IMR-90 (cell line): ENCODE measurements at places on chromosomes 4 and X. TPM values are rescaled to one million over a fixed set of nuclear protein-coding genes. Genes with fewer than 3 reads are reported as not detected.

GRCh38 chrX:129606918-129607317, 47.8 kb downstream of the APLN start:
- peak; percentile 36 for DNase-seq

DNA sequence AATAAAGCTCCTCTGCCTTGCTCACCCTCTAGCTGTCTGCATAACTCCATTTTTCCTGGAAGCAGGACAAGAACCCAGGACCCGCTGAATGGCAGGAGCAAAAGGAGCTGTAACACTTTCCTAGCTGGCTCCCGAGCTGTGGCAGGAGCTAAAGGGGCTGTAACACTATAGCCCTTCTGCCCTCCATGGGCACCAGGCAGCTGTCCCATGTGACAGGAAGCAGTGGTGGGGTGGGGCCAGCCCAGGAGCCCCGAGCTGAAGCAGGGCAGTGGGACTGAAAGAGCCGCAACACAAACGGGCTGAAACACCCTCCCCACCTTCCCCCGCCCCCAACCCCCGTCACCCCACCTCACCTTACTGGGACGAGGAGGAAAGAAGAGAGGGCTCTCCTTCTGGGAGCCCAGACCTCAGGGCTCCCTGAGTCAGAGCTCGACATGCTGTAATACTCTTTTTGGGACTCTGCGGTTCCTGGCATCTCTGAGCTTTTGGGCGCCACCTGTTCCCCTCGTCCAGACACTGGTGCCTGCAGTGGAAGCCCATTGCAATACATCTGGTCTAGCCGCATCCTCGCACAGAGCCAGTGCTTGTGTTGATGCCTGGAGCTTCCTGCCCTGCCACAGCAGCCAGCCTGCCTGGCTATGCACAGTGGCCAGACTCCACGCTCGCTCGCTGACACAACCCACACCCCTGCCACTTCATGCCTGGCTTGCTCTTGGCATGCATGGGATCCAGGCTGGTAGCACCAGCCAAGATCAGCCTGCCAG, 39.4 kb downstream of the PPM1K start:
- no peak for DNase-seq

DNA sequence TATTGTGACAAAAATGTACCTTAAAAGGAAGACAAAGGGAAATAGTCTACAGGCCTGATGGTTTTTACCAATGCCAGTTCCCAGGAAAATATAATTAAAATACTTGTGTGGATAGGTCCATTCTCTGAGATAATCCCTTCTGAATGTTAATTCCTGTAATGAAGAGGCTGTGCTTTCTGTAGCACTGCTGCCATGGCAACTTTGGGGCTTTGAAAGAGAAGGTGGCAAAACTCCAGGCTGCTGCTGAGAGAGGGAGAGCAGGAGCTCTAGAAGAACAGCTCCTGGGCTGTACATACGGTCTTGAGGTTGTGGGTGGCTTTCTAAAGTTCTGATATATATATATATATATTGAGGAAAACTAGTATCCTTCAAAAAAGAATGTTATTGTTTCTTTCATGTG, 125.4 kb downstream of the PDLIM5 start:
- DNase-seq: peak; percentile 67

DNA sequence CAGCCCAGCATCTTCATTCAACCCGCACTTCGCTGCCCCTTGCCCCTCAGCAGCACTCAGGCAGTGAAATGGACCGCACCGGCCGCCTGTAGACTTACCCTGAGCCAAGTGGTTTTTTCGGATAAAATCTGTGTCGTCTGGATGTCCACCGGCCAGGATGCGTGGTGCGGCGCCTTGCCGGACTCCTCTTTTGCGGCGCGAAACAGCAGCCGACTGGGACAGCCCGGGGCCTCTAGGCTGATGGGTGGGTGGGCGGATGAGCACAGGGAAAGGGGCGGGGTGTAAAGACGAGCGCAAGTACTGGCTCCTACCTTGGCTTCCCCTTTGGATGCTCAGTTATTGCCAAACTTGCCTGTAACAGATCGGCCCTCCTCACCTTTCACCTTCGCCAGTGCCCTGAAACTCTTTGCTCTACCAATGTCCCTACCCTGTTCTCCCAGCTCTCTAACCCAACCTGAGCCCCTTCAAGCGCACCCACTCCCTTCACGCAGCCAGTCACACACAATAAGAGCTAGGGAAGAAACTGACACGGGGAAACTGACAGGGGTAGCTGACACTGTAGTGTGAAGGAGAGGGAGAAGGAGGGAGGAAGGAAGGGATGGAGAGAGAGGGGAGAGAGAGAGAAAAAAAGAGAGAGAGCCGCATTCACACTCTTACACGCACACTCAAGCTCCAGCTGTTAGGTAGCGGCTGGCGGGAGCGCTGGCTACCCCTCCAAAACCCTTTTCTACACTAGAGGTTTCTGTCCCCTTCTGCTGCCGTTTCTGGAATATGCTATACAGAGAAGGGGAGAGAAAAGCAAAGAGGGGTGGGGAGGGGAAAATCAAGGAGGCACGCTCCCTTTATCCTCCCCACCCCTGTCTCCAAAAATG, 559 bp downstream of the TRPC5 start:
- no peak for DNase-seq

GRCh38 chr4:53941331-53941730, 123.1 kb downstream of the CHIC2 start:
- DNase-seq: no peak

DNA sequence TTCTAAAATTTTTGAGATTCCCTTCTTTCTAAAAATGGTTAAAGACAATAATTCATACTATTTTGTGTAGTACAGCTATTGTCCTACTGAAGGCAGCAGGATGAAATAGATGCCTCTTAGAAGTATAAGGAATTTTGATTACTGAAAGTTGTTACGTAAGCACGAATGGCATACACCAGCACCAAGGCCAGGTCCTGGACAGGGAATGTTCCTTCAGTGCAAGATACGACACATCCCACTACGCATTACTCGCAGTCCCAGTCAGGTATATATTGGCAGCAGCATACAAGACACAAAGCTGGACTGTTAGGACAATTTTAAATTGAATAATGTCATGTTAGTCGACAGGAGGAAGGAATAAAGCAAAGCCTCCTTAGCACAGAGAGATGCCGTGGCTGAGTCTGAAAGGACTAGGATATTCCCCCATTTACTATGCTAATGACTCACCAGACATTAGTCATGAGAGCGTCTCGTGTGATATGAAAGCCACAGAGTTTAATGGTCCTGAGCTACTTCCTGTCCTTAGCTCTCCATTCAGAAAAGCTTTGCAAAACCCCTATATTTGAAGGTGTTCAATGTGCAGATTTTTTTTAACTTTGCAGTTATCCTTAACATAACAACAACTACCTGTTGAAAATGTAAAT, 504.3 kb downstream of the FAM133A start:
- DNase-seq: no peak

GRCh38 chrX:16664074-16664473, 14.1 kb downstream of the S100G start:
- peak; percentile 67 for DNase-seq

DNA sequence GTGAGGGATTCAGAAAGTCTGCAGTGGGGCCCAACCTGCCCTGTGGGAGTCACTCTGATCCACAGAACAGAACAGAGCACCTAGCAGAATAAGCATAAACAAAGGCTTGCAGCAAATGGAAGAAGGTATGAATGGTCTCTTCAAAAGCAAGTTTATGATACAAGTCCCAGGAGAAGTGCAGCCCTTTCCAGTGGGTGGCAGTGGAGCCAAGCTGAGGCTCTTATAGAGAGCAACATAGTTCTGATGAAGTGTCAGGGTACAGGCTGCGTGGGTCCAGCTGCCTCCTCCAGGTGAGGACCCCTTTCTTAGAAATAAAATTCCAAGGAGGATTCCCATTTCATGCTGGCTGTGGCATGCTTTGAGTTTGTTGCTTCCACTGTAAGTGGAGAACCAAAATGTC, 88.8 kb upstream of the PAK3 start:
- no peak for DNase-seq

DNA sequence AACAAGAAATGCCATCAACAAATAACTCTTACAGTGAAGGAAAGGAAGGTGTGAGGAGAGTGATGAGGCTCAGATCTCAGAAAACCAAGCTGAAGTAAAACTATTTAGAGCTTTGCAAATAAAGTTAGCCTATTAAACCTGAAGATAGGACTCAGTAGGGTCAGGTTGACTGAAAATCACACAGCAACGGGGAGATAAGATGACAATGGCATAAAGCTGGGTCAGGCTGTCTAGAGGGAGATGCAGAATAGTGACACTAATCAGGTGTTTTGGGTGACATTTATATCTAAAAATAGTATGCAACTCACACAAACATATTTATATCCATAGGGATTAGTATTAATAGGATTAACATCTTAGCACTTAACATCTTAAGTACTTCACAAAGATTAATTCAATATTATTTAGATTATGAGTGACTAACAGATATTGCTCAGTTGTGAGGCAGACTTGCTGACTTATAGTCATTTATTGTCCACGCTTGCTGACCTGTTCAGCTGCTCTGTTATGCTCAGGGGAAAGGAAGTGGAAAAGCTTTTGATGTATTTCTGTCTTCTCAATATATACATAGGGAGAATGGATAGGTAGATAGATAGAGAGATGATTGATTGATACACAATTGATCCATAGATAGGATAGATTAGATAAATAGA, 130.7 kb upstream of the GUCY1A1 start:
- no peak for DNase-seq

DNA sequence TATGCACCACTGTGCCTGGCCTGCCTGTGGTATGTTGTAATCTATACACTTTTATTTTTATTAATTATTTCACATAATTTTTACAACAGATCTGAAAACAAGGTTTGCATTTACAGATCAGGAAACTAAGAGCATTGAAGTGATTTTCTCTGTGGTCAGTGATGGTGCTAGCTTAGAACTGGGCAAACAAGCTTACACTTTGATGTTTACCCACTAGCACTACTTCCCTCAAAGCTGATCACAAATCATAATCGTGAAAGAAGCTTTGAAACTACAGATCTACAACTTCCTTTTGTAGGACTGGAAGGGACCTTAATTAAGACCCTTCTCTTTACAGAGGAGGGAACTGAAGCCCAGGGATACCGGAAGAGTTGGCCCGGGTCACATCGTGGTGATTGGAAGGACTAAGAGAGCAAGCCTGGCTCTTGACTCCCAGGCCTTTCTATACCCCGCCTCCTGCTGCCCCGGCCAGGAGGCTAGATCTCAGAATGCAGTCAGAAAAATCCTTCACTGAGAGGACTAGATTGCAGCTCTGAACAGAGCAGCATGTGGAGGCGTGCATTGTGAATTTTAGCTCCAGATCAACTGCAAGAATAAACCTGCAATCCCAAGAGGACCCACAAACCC, 93.7 kb upstream of the ZNF827 start:
- DNase-seq: no peak

GRCh38 chr4:152455311-152455710, 80.6 kb downstream of the FBXW7 start:
- DNase-seq: no peak

DNA sequence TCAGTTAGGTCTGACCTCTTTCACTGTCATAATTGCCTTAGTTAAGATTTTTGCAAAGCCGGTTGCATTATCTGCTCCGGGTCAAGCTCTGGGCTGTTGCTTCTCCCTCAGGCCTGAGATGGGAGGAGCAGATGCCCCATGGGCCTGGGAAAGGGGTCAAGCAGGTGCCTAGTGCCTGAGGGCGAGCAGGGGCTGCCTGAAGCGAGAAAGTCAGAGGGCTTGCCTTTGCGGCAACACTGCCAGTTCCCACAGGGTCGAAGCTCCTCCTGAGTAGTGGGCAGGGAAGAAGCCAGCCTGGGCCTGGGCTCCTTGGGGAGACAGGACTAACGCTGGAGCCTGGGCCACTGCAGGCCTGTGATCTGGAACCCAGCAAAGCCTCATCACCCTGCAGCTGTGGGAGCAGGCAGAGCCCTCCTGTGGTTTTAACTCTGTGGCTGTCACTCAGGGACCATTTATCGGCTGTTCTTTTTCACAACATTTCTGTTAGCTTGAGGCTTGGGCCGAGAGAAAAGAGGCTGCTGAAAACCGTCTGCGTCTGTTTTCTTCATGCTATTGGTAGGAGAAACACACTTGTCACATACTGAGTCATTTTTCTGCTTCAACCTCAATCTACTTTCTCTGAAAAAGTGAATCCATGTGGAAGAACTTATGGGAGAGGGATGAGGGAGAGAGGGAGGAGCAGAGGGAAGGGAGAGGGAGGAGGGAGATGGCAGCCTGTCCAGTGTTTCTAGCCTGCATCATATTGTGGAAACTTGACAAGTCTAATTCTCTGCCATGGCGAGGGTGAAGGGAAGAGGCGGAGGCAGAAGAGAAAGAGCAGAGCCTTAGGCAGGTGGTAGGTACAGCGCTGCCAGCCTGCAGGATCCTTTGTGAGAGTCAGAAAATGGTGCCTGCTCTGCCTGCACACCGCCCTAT, 68.4 kb downstream of the RHOH start:
- no peak for DNase-seq

DNA sequence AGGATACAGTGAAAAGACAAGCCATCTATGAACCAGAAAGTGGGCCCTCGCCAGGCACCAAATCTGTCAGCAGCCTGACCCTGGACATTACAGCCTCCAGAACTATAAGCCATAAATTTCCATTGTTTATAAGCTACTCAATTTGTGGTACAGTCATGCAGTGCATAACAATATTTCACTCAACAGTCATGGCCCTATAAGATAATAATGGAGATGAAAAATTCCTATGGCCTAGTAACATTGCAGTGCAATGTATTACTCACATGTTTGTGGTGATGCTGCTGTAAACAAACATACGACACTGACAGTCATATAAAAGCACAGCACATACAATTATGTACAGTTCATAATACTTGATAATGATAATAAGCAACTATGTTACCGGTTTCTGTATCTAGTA, 17.1 kb upstream of the TLR1 start:
- peak; percentile 61 for DNase-seq

GRCh38 chrX:93637591-93637990, 35.8 kb downstream of the NAP1L3 start:
- DNase-seq: no peak

DNA sequence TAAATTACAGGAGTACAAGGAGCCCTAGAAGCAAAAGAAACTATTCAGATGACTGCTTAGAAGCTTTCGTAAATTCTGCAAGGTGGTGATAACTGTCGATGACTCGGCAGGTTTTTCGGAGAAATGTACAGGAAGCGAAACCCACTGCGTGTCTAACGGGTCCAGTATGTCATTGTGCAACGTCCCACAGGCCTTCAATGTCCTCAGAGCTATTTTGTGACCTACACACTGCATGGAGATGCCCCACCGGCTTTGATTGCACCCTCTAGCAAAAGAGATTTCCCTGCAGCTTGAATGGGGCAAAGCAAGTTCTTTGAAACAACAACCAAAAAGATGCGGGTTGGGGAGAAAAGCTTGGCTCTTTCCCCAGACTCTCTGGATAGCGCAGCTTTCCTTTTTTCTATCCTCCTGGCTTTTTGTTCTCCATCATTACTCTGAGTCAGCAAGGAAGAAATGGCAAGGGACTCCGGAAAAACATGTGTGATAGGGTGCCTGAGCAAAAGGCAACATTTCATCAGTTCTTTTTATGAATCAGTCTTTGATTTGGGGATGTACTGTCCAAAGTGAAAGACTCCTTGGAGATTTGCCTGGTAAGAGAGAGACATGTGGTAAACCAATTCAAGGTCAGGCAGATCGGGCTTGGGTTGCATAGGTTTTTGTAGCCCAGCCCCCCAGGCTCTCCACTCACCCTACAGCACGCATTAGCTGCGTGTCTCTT, 112.0 kb upstream of the TBL1X start:
- peak; percentile 75 for DNase-seq

The CRLF2 gene
- not detected in 2 replicates for total RNA-seq

The DCAF8L2 gene
- total RNA-seq: not detected in 2 replicates

The NEK1 gene
- 3.9 and 5.8 TPM in 2 replicates for total RNA-seq

The UCP1 gene
- not detected in 2 replicates for total RNA-seq

The PLP2 gene
- total RNA-seq: 22.6 and 29.2 TPM in 2 replicates

The TLR10 gene
- not detected in 2 replicates for total RNA-seq

The TCEAL6 gene
- total RNA-seq: not detected in 2 replicates

The ERVMER34-1 gene
- not detected in 2 replicates for total RNA-seq

The CXorf49 gene
- total RNA-seq: not detected in 2 replicates

The TRIM60 gene
- not detected in 2 replicates for total RNA-seq

The SRP72 gene
- 123 and 197 TPM in 2 replicates for total RNA-seq

The CC2D2A gene
- total RNA-seq: 21.9 and 26.3 TPM in 2 replicates
